T-helper 17 cell (primary cell): ENCODE measurements at places on chromosomes 2 and 18. TPM values are rescaled to one million over a fixed set of nuclear protein-coding genes. Genes with fewer than 3 reads are reported as not detected.

THSD7B gene
- total RNA-seq = not detected

MYO5B gene
- total RNA-seq = 0.12 TPM

GRCh38 chr18:54717673-54718407 lies 110.4 kb upstream of the RAB27B start:
- no peaks in the 10 kb centered on the region for H3K27me3 ChIP-seq
- peak overlapping the region; percentile 16 for H3K27ac ChIP-seq
- no peak for DNase-seq

GRCh38 chr2:165609672-165610071 lies 140.2 kb downstream of the CSRNP3 start:
- peaks cover 5% of the 10 kb centered on the region for H3K4me1 ChIP-seq
- DNase-seq = no peak

GRCh38 chr18:22451796-22452195 lies 34.1 kb upstream of the CTAGE1 start:
- H3K36me3 ChIP-seq = no peaks in the 10 kb centered on the region
- no peak overlapping the region for H3K27ac ChIP-seq
- no peak for DNase-seq
- no peaks in the 10 kb centered on the region for H3K27me3 ChIP-seq
